ENCODE measurements at places on chromosomes 2 and 18.

DNA sequence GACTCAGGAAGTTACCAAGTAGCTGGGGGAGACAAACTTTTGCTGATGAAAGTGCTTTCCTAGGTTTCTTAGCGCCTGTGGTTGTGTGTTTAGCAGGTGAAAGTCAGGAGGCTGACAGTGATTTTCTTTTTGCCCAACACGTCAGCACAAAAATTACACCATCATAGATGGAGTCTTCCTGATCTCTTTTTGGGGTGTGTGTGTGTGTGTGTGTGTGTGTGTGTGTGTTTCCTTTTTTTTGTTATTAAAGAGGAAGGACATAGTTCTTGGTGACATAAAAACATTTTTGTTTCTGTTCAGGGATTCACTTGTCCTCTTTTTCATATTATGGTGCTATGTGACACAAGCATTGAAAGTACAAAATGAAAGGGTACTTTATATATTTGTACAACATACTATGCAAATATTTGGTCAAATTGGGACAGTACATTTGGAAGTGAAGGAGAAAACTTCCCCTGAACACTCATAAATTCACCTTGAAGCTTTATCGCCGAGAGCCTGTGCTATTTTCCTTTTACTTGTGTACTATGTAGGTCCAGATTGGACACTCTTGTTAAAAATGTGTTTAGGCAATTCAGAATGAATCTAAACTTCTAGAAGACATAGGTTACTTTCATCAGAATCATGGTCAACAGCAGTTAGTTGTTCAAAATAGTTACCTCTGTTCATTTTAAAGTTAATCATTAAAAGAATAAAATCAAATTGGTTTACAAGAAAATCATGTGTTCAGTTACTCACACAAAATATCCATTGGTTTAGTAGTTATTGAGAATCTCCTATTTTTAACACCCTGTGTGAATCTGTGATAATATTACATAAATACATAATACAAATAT is 491.9 kb downstream of the IRS1 start:
- DNase-seq = no peak

GRCh38 chr2:64730551-64731262 is 77.0 kb upstream of the SERTAD2 start:
- DNase-seq = peak; percentile 67

GRCh38 chr2:121094845-121095244 is 190.2 kb downstream of the TFCP2L1 start:
- DNase-seq = no peak

GRCh38 chr2:3445891-3446290 is 66.4 kb downstream of the TRAPPC12 start:
- DNase-seq = no peak

DNA sequence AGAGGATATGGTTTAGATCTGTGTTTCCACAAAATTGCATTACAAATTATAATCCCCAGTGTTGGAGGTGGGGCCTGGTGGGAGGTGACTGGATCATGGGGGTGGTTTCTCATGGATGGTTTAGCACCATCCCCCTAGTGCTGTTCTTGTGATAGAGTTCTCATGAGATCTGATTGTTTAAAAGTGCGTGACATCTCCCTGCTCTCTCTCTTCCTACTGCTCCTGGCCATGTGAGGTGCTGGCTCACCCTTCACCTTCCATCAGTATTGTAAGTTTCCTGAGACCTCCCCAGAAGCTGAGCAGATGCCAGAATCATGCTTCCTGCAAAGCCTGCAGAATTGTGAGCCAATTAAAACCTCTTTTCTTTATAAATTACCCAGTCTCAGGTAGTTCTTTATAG is 33.1 kb downstream of the LHCGR start:
- no peak for DNase-seq

- peak; percentile 82 for DNase-seq
Measured at GRCh38 chr2:127025359-127026166, 81.4 kb downstream of the BIN1 start.

GRCh38 chr18:72119082-72119481 is 425.1 kb downstream of the CBLN2 start:
- DNase-seq = no peak

DNA sequence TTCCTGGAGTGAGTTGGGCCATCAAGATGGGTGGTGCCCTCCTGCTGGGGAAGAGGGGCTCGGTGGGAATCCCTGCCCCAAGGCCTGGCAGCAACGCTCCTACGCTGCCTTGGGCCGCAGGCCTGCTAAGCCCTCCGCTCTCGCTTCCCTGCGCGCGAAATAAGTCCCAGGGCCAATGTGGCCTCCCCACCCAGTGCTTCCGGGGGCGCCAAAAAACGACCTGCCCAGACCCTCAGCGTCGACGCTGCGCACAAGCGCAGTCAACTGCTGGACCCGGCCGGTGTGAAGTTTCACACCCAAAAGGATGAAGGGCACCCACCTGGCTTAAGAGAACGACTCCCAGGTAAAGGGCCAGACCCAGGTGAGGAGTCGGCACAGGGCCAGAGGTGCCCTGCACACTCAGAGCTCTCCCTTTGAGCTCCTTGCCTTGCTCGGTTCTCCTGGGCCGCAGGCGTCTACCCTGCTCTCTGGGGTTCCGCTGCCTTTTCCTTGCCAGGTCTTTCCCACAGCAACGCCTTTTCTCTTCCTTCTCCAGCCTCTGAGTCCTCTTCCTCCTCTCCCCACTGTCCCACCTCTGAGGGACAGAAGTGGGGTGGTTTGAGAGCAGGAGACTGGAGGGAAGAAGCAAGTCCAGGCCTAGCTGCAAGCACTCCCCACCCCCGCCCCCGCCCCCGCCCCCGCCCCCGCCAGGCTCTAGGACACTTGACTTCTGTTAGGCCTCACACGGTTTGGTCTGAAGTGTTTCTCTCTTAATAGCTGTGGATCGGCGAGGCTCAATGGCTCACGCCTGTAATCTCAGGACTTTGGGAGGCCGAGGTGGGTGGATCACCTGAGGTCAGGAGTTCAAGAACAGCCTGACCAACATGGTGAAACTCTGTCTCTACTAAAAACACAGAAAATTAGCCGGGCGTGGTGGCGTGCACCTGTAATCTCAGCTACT is at the start of gene DNAJC5G:
Gene DNAJC5G (plus strand): TSS at position 223 of the 940 bp plus-strand sequence. CDS start 1,296 bp downstream, outside the sequence.
- no peak for DNase-seq

GRCh38 chr2:234606896-234607295 is 110.0 kb upstream of the ARL4C start:
- peak; percentile 57 for DNase-seq

- no peak for DNase-seq
Measured at GRCh38 chr2:136373841-136374240, 255.9 kb upstream of the CXCR4 start.

- peak; percentile 99 for DNase-seq
Measured at GRCh38 chr2:144183727-144184126, 336.2 kb downstream of the ZEB2 start.

DNA sequence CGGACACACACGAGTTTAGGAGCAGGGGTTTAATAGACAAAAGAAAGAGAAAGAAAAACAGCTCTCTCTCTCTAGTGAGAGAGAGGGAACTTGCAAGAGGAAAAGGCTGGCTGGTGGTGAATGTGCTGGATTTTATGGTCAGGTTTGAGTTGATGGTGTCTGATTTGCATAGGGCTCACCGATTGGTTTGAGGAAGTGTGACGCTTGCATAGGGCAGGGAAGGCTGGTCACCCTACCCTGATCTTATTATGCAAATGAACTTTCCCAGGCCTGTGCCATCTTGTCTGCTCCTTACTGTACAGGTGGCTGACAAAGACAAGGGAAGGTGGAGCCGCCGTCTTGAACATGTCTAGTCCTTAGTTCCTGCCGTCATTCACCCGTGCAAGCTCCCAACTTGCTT is 408.9 kb downstream of the RIT2 start:
- DNase-seq = no peak

GRCh38 chr2:108960006-108960405 is 29.0 kb downstream of the EDAR start:
- DNase-seq = no peak

DNA sequence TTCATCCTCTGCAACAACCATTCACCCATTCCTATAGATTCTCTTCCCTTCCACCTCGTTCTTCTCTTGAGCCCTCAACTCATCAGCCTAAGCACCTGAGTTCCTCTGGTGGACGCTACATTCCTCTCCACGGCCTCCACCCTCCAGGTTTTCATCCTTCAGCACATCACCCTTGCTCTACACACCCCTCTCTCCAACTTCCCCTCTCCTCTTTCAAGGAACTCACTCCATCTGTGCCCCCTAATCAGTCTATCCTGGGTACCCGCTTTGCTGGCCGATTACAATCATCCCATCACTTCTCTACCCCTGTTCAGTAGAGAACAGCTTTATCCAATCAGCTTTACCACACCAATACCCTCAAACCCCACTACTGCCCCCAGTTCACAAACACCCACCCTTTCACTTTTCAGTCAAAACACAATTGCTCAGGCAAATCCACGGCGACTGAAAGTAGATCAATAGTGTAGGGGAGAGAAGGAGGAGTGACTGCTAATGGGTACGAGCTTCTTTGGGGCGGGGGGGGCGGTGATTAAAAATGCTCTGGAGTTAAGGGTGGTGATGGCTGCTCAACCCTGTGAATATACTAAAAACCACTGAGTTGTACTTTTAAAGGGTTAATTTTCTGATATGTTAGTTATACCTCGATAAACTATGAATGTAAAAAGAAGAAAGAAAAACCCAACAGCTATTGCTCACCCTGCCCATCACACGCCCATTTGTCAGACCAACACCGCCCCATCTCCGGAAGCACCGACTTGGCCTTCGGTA is 857 bp downstream of the DYM start:
- DNase-seq = no peak

GRCh38 chr18:61546590-61546989 is 213.4 kb downstream of the CDH20 start:
- DNase-seq = peak; percentile 83

DNA sequence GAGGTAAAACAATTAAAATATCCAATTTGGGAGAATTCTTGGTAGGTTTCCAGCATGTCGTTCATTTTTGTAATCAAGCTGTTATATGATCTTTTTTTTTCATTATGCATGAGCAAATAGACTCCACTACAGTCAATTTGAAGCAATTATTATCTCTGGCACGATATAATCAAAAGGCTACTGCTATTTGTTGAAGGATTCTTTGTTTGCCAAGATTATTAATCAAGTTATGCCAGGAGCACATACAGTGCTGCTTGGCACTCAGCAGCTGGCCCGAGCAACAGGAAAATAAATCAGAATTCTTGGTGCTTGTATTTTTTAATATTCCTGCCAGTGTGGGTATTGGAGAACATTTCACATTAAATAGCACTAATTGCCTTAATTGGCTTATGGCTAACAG is 279.5 kb downstream of the RND3 start:
- DNase-seq = no peak

DNA sequence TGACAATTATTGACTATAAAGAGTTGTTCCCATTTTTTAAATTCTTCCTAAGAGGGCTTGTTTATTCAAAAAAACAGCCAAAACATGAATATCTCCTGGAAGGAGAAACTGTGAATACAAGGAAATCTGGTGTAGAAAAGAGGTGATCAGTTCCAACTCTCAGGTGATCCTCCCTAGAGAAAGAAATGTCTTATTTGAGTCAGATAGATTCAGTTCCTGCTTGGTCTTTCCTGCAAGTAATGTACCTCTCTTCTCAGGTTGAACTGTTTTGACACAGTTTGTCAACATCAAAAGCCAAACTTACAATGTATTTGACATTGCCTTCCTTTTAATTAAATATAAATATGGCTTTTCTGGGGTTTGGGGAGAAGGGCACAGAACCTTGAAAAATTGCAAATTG is 567.4 kb downstream of the ARHGAP15 start:
- DNase-seq = no peak

- DNase-seq = no peak
Measured at GRCh38 chr2:235637896-235638295, 144.1 kb downstream of the AGAP1 start.

DNA sequence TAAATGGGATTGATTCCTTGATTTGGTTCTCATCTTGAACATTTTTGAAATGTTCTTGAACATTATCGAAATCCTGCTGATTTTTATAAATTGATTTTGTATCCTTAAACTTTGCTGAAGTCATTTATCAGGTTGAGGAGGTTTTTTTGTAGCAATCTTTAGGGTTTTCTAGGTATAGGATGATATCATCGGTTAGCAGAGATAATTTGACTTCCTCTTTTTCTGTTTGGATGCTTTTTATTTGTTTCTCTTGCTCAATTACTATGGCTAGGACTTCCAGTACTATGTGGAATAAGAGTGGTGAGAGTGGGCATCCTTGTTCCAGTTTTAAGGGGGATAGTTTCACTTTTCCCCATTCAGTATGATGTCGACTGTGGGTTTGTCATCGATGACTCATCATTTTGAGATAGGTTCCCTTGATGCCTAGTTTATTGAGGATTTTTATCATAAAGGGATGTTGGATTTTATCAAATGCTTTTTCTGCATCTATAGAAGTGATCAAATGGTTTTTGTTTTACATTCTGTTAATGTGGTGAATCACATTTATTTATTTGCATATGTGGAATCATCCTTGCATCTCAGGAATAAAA is 201.5 kb upstream of the ZSWIM2 start:
- DNase-seq = no peak

DNA sequence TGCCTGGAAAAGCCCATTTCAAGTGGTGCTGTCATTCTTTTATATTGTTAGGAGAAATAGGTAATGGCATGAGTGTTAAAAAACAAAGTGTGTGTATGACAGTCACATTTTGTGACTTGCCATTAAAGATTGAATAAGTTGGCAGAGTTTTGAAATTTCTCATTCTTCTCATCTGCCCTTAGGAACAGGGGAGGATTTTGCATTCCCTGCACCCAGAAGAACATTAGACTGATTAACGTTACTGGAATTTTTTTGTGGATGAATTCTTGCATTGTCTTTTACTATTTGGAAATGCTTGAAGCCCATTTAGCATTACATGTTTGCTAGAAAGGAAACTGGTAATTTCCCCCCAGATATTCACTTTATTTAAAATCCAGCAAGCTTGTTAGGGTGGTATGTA is 162.2 kb downstream of the BABAM2 start:
- DNase-seq = peak; percentile 62

- peak; percentile 24 for DNase-seq
Measured at GRCh38 chr2:64700133-64700809, 46.6 kb upstream of the SERTAD2 start.

- DNase-seq = peak; percentile 46
Measured at GRCh38 chr18:49561289-49562193, at the start of gene LIPG. Gene LIPG, plus strand, starts transcription at chr18:49562057. Its CDS starts 252 bp downstream, at chr18:49562309.

GRCh38 chr2:234373060-234373459 is 123.8 kb downstream of the ARL4C start:
- no peak for DNase-seq

DNA sequence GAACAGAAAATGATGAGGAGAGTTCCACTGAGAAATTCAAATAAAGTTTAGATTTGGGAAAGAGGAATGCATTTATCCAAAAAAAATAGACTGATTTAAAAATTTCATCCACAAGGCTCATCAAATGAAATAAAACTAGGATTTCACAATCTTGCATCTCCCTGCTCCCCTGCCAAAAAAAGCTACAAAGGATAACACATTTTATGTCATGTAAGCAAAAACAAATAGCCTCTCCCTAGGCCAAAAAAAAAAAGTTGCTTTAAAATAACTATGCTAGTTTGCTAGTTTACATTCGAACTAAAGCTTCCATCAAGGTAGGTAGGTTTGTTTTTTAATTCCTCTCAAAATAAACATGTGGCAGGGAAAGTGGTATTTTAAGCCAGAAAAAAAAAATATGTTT is 465.5 kb upstream of the ID2 start:
- DNase-seq = no peak

GRCh38 chr2:20616341-20616871 is 34.5 kb downstream of the HS1BP3 start:
- no peak for DNase-seq

All from fibroblast of skin of abdomen (primary cell).